Iris pigment epithelial cell (primary cell): ENCODE measurements at places on chromosomes 7 and 10.
A peak's percentile ranks its signal among the peaks of the same experiment; 100 is the strongest.

DNA sequence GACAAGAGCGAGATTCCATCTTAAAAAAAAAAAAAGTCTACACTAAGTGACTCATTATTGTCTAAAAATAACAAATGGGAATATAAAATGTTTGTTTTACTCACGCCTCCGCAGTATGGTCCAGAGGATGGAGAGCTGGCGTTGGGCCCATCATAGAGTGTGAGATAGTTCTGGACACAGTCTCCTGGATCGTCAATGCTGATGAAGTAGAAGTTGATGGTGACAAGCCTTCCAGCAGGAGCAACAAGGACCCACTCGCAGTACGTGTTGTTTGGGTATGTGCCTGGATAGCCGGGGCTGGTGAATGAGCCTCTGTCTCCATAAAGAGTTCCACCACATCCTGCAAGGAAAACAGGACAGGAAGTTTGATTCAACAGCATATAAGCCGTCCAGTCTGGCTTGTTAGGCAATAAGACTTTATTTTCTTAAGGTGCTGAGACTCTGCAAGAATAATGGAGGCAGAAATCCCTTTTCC, 11.5 kb upstream of the RSU1 start:
- DNase-seq, result peak; percentile 82

GRCh38 chr7:18455606-18456005, 39.9 kb upstream of the HDAC9 start:
- DNase-seq, result no peak

DNA sequence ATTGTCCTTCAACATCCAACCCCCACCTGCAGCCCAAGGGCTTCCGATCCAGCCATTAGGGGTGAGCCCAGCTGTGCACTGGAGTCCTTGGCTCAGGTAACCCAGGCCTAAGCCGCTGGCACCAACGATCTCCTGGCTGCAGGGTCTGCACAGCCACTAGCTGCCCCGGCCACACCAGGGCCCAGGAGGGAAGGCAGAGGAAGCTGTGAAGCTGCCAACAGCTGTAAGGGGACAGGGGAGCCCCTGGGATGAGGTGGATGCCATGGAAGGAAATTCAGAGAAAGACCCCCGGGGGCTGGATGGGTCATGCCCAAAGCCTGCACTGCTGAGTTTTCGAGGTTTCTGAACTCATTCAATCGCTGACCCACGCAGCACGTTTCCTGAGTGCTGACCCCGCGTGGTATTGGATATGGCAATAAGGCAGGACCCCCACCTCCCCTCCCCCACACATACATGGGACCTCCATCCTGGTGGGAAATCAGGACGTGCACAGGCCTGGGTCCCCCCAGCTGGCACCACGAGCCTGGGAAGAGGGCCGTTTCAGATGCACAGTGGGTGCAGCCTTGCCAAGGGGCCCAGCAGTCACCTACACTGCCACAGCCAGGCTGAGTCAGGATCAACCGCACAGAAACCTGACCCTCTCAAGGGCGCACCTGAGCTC, 170.3 kb downstream of the DIP2C start:
- DNase-seq, result no peak

- DNase-seq, result no peak
Measured at GRCh38 chr10:3919709-3920308, 134.8 kb upstream of the KLF6 start.

GRCh38 chr7:142813226-142813625, 41.6 kb upstream of the EPHB6 start:
- peak; percentile 82 for DNase-seq

DNA sequence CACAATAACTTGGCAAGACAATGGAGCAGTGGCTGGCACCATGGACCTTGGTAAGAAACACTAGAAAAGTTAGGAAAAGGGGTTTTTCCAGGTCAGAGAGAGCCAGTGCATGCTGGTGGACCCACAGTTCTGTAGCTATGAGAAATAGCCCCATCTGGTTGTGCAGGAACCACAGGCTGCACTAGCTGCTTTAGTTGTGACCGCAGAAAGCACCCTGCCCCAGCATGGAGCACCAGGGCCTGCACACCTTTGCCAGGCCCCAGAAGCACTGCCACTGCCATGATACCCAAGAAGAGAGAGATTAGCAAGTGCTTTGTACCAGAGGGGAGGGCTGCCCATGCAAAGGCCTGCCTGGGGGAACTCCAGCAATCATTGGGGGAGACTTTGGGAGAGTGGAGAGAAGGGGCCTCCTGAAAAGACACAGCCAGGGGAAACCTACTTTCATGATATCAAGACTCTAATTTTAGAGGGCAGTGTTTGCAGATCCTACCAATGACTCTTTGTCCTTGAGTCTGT, 256.1 kb upstream of the C7orf33 start:
- DNase-seq, result no peak

DNA sequence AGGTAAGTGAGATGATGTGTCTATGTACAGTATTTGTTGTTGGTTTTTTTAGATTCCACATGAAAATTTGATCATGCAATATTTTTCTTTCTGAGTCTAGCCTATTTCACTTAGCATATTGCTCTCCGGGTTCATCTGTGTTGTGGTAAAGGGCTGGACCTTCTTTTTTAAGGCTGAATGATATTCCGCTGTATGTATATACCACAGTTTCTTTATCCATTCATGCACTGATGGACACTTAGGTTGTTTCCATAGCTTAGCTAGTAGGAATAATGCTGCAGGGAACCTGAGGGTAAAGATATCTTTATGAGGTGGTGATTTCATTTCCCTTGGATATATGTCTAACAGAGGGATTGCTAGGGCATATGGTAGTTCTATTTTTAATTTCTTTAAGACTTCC, 80.8 kb downstream of the FAM107B start:
- no peak for DNase-seq

DNA sequence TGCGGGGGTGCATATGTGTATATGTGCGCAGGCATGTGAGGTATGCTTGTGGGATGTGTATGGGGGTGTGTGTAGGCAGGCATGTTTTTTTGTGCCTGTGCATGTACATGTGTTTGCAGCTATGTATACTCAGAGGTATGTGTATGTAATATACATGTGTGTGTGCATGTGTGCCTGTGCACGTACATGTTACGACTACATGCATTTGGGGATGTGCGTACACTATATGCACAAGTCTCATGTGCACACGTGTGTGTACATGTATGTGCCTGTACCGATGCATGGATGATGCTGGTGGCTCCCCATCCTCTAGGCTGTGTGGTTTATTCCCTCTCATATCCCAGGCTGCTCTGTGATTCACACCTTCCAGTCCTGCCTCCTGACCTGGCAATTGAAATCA, 69.2 kb downstream of the C10orf105 start:
- DNase-seq, result no peak

GRCh38 chr7:78112488-78112887, 313.9 kb downstream of the PHTF2 start:
- DNase-seq, result no peak

- no peak for DNase-seq
Measured at GRCh38 chr10:47195274-47195885, 104.6 kb upstream of the GDF10 start.

GRCh38 chr7:75795831-75796285, 17.7 kb downstream of the CCL24 start:
- no peak for DNase-seq

DNA sequence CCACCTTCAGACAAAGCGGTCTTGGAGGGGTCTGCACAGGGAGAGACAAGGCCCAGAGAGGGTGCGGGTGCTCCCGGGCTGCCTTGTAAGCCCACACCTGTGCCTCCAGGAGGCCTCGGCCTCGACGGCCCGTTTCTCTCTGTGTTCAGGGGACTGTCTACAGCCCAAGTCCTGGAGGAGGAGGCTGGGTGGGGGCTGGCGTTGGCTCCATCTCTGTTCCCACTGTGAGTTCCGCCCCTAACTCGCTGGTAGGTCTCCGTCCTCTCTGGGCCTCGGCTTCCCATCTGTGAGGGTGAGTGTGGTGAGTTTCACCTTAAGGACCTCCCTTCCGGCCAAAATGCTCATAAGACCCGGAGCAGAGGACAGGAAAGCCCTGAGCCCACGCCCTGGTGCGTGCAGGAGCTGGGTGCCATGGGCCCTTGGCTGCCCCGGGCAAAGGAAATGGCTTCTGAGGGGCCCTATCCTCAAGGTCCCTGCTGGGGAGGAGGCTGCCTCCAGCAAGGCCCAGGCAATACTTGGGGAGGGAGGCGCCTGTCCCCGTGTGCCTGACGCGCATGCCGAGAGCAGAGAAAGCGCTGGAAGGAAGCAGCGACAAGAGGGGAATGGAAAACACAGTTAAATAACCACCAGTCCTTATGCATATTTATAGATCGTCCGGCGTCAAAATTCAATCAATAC, 276.8 kb downstream of the ELFN1 start:
- DNase-seq, result no peak

GRCh38 chr7:47225387-47226131, 356.4 kb downstream of the TNS3 start:
- no peak for DNase-seq

DNA sequence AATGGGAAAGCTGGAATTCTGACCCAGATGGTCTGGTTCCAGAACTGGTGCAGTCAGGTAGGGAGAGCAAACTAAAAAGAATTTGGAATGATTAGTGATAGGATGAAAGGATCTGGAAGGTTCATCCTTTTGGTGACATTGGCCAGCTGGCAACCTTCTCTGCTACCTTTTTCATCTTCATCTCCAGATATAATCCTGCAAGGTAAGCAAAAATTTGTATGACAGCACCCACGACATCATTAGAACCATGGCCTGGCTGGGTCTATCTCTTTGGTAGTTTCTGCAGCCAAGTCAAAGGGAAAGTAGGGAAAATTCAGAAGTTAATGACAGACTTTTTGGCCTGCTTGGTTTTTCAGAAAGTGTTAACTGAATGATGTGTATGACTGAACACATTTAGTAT, 188.9 kb upstream of the MALRD1 start:
- no peak for DNase-seq

DNA sequence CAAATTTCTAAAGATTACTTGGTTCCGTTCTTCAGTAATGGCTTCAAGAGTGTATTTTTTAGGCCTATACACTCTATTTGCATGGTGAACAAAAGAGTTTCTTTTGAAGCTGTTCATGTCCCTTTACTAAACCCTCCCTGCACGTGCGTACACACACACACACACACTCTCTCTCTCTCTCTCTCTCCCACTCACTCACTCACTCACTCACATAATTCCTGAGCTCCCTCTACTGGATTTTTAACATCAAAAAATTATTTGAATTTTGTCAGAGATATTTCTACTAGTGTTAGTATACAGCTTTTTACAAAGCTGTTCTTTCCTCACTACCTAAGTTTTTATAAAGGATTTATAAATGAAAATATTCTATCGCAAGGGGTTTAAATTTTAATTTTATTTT, 85.9 kb downstream of the UBE3C start:
- DNase-seq, result peak; percentile 38

DNA sequence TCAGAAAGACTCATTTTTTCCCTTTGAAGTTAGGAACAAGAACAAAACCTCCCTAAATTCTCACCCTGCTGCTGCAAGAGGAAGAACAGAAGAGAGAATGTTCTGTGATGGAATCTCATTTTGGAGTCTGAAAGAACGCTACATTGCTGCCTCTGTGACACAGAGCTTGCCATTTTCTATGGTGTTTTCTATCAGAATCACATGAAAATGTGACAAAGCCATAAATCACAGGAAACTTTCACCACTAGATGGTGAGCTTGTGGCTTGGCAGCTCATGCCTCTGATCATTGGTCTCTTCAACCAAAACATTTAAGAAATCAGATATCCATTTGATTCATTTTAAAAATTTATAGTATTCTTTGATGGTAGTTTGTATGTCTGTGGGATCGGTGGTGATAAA, 82.9 kb downstream of the CADPS2 start:
- peak; percentile 61 for DNase-seq

- DNase-seq, result peak; percentile 63
Measured at GRCh38 chr10:60299961-60300883, 89.5 kb downstream of the ANK3 start.

- DNase-seq, result no peak
Measured at GRCh38 chr7:130850956-130851355, 116.9 kb upstream of the KLF14 start.
